ENCODE measurements at places on chromosomes 4 and X. TPM values are rescaled to one million over a fixed set of nuclear protein-coding genes. Genes with fewer than 3 reads are reported as not detected.
A peak's percentile ranks its signal among the peaks of the same experiment; 100 is the strongest.

GRCh38 chr4:13399257-13399656 is 84.9 kb downstream of the RAB28 start:
- no peak overlapping the region for H3K27ac ChIP-seq
- DNase-seq = no peak
- no peaks in the 10 kb centered on the region for H3K27me3 ChIP-seq
- no peaks in the 10 kb centered on the region for H3K4me1 ChIP-seq

GRCh38 chr4:64192731-64193412 is 216.4 kb downstream of the TECRL start:
- no peaks in the 10 kb centered on the region for H3K27me3 ChIP-seq
- DNase-seq = no peak
- no peak overlapping the region for H3K4me3 ChIP-seq
- no peaks in the 10 kb centered on the region for H3K4me1 ChIP-seq
- no peak overlapping the region for H3K27ac ChIP-seq

GRCh38 chr4:78032446-78032845 is 24.7 kb upstream of the FRAS1 start:
- H3K27me3 ChIP-seq = no peaks in the 10 kb centered on the region
- H3K27ac ChIP-seq = no peak overlapping the region
- H3K4me3 ChIP-seq = no peak overlapping the region
- H3K4me1 ChIP-seq = no peaks in the 10 kb centered on the region

- no peaks in the 10 kb centered on the region for H3K4me1 ChIP-seq
- no peaks in the 10 kb centered on the region for H3K27me3 ChIP-seq
- no peaks in the 10 kb centered on the region for H3K36me3 ChIP-seq
- H3K4me3 ChIP-seq = peak overlapping the region; percentile 63
Observed at GRCh38 chrX:150365990-150366911, 3.1 kb downstream of the MAMLD1 start.

DNA sequence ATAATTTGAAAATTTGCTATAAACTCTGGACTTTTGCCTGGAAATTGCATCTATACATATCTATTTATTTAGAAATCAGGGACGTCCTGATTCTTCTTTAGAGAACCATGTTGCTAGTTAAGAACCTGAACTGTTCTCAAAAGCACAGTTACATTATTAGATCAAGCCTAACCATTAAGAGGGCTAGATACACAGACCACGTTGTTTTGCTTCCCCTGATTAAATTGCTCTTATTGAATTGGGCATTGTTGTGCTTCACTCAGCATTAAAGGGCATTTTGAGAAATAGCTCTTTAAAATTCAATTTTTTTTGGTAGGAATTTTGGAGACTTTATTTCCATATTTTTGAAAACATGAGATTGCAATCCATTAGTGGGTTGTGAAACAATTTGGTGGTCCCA is 44.4 kb downstream of the FIP1L1 start:
- no peak overlapping the region for H3K27ac ChIP-seq
- no peak for DNase-seq
- no peaks in the 10 kb centered on the region for H3K36me3 ChIP-seq
- H3K4me1 ChIP-seq = no peaks in the 10 kb centered on the region

GRCh38 chr4:100981447-100982204 is 365.7 kb downstream of the PPP3CA start:
- no peaks in the 10 kb centered on the region for H3K27me3 ChIP-seq
- H3K4me1 ChIP-seq = no peaks in the 10 kb centered on the region
- no peak overlapping the region for H3K4me3 ChIP-seq
- DNase-seq = no peak
- H3K36me3 ChIP-seq = no peaks in the 10 kb centered on the region

DNA sequence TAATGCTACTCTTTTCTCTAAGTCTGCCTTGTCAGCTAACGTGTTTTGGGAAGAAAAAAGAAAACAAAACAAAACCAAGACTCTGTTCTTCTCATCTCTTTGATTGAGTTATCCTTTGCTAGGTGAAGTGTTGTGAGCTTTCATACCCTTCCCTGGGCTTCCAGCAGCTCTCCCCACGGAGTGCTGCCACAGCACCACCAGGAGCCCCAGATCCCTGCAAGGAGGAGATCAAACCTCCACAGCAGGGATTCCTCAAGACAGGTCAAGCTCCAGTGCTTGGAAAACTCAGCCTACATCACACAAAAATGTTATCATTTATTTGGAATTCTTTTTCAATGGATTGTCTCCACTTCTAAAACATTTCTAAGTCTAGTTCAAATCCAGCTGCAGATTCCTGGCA is 1981.9 kb upstream of the TENM3 start:
- H3K4me1 ChIP-seq = no peaks in the 10 kb centered on the region
- no peaks in the 10 kb centered on the region for H3K27me3 ChIP-seq
- H3K36me3 ChIP-seq = no peaks in the 10 kb centered on the region
- DNase-seq = no peak
- H3K4me3 ChIP-seq = no peak overlapping the region
- no peak overlapping the region for H3K27ac ChIP-seq

DNA sequence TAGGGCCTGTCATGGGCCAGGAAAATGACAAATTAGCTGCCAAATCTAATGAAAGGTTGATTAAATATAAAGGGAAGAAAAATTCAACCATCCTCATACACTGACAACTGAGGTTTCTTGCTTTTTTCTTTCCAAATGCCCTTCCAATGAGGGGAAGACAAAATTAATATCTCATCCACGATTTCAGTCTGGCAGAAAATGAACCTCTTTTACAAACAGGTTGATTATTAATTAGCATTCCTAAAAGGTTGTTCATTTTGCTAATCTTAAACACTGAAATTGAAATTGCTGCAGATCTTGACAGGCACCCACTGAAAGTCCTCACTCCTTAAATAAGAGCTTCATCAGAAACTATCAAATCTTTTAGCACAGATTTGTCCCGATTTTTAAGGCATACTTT is 45.5 kb downstream of the NPFFR2 start:
- H3K4me3 ChIP-seq = no peak overlapping the region
- H3K36me3 ChIP-seq = no peaks in the 10 kb centered on the region
- DNase-seq = no peak
- H3K4me1 ChIP-seq = no peaks in the 10 kb centered on the region

GRCh38 chrX:68261060-68261672 is 172.1 kb downstream of the OPHN1 start:
- no peak overlapping the region for H3K4me3 ChIP-seq
- H3K4me1 ChIP-seq = no peaks in the 10 kb centered on the region
- no peak overlapping the region for H3K27ac ChIP-seq
- no peaks in the 10 kb centered on the region for H3K27me3 ChIP-seq

- no peaks in the 10 kb centered on the region for H3K36me3 ChIP-seq
- DNase-seq = no peak
- H3K27me3 ChIP-seq = no peaks in the 10 kb centered on the region
Observed at GRCh38 chr4:145722561-145722960, 42.6 kb downstream of the C4orf51 start.

DNA sequence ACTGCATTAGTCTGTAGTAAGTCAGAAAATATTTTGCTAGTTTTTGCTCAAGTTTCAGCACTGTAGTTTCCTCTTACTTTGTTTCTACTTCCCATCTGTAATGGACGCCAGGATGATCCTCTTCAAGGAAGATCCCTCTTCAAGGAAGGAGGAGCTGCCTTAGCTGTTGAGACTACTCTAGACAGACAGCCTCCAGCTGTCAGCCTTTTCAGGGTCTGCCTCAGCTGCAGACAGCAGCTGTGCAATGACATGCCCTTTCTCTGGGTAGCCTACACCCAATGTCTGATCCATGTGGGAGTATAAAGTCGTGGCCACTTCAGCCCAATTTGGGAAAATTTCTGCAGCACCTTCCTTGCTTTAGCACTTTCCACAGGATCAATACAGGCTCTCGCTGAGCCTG is 281.0 kb upstream of the MAOA start:
- no peak for DNase-seq
- H3K27me3 ChIP-seq = peaks cover 4% of the 10 kb centered on the region
- H3K4me1 ChIP-seq = no peaks in the 10 kb centered on the region

DNA sequence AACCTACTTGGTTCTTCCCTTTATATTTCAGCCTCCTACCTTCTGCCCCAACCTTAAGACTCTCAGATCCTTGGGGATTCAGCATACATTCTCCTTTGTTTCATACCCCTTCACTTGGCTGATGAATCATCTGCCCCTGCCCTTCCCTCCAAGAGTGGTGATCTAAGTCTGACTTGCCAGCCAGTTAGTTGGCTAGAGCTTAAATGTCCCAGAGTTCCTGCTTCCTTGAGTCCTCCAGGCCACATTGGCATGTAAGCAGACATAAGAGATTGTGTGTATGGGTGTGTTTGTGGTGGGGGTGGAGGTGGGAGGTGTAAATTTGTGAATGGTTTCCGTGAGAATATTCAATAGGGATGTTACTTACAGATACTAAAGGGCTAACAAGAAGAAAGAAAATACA is 3.7 kb upstream of the TEX13D start:
- H3K36me3 ChIP-seq = no peaks in the 10 kb centered on the region
- H3K27ac ChIP-seq = no peak overlapping the region
- H3K4me1 ChIP-seq = no peaks in the 10 kb centered on the region
- no peak overlapping the region for H3K4me3 ChIP-seq
- DNase-seq = no peak
- H3K27me3 ChIP-seq = peaks cover 3% of the 10 kb centered on the region

DNA sequence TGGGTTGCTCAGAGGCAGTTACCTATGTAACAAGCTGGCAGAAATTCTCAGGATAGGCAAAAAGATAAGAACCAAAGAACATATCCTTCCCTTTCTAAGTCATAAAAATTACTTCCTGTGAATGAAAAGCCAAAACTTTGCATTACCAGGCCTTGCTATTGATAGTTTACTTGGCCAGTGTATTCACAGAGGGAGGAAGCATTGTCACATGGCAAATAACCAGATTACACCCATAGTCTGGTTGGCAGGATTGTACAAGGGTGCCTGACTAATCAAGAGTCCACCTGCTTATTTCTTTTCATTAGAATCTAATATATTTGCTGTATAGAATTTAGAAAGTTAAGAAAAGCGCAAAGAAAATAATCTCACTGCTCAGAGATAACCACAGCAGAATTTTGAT is 14.1 kb downstream of the XIAP start:
- H3K27ac ChIP-seq = no peak overlapping the region

DNA sequence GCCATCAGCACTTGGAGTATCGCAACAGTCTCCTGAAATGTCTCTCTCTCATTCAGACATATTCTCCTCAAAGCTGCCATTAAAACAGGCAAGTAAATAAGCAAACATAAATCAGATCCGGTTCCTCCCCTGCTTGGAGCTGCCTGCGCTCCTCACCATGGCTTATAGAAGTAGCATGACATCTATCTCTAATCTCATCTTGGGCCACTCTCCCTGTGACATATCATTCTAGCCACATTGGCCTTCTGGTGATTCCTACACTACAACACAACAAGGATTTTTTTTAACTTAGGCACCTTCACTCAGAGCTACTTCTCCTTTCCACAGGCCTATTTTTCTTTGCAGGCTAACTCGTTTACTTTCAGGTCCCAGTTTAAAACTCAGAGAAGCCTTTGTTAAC is 387.9 kb downstream of the ARHGAP24 start:
- DNase-seq = no peak
- no peaks in the 10 kb centered on the region for H3K36me3 ChIP-seq
- H3K27me3 ChIP-seq = no peaks in the 10 kb centered on the region
- H3K4me3 ChIP-seq = no peak overlapping the region
- no peak overlapping the region for H3K27ac ChIP-seq
- H3K4me1 ChIP-seq = peaks cover 8% of the 10 kb centered on the region

- no peak for DNase-seq
- no peak overlapping the region for H3K27ac ChIP-seq
- H3K27me3 ChIP-seq = peaks cover 18% of the 10 kb centered on the region
- no peaks in the 10 kb centered on the region for H3K36me3 ChIP-seq
Observed at GRCh38 chrX:100642290-100642689, 1.7 kb upstream of the SRPX2 start.

- no peaks in the 10 kb centered on the region for H3K36me3 ChIP-seq
- no peak for DNase-seq
- no peak overlapping the region for H3K4me3 ChIP-seq
- no peaks in the 10 kb centered on the region for H3K27me3 ChIP-seq
- H3K27ac ChIP-seq = no peak overlapping the region
Observed at GRCh38 chr4:91116861-91117260, 989.7 kb downstream of the CCSER1 start.

DNA sequence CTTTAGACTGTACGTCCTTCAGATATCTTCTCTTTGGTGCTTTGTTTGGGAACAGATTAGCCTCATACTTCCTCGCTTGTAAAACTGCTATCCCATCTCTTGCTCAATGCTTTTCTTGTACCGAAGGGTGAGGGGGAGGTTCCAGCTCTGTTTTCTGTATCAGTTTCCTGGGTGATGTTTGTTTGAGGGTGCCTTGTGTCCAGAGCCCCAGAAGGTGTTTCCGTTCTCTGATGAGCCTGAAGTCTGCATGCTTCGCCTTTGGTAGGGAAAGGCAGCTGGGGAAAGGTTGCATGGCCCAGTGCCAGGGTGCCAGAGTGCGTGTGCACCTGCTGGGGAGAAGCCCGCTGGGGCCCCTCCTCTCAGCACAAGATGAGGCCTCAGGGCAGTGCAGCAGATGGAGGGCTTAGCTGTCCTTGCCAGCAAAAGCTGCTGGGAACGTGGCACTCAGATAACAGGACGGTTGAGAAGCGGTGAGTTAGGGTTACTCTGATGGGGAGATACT is 73.7 kb downstream of the TBL1X start:
- no peak overlapping the region for H3K4me3 ChIP-seq
- H3K36me3 ChIP-seq = no peaks in the 10 kb centered on the region
- H3K27me3 ChIP-seq = no peaks in the 10 kb centered on the region

- H3K27me3 ChIP-seq = no peaks in the 10 kb centered on the region
- H3K27ac ChIP-seq = no peak overlapping the region
- H3K4me1 ChIP-seq = no peaks in the 10 kb centered on the region
- DNase-seq = no peak
Observed at GRCh38 chr4:144575181-144575580, 70.8 kb upstream of the HHIP start.

DNA sequence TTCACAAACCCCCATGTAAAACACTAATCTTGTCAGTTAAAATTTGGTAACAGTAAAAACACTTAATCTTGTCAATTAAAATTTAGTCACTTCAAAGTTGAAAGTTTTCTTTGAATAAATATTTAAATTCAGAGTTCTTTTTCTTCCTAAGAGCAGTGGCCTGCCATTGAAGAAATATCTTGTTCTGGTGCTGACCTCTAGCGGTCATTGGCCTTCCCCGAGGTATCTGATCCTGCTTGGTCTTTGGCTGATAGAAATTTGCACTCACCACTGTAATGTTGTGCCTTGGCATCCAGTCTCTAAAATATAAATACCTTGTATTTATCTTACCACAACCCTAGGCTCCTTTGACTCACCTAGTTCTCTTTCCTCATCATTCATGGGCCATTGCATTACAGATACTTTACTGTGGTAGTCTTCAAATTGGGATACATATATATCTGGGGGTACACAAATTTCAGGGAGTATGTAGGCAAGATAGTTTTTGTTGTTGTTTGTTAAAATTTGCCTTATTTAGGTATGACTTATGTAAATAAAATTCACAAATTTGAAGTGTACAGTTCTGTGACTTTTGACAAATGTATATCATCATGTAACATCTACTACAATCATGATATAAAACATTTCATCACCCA is 6.7 kb upstream of the ART3 start:
- H3K4me1 ChIP-seq = no peaks in the 10 kb centered on the region
- no peak overlapping the region for H3K4me3 ChIP-seq
- H3K27ac ChIP-seq = no peak overlapping the region
- no peaks in the 10 kb centered on the region for H3K36me3 ChIP-seq
- no peaks in the 10 kb centered on the region for H3K27me3 ChIP-seq

GRCh38 chr4:27020603-27021002 is 160.0 kb downstream of the STIM2 start:
- no peak for DNase-seq
- no peaks in the 10 kb centered on the region for H3K4me1 ChIP-seq
- no peak overlapping the region for H3K27ac ChIP-seq
- H3K27me3 ChIP-seq = no peaks in the 10 kb centered on the region
- H3K36me3 ChIP-seq = peaks cover 8% of the 10 kb centered on the region

Gene TBX22
- not detected for total RNA-seq

Gene IL3RA
- 2.5 TPM for total RNA-seq

Gene ZMAT1
- total RNA-seq = 10.5 TPM

Gene GUCY1B1
- 2.7 TPM for total RNA-seq

Gene CNKSR2
- total RNA-seq = 9.4 TPM

Gene SLC25A53
- 8.6 TPM for total RNA-seq

Gene CCNB3
- 2.1 TPM for total RNA-seq

Gene CLNK
- 0.35 TPM for total RNA-seq

Gene TGIF2LX
- not detected for total RNA-seq
